ENCODE measurements at places on chromosomes 4 and X. TPM values are rescaled to one million over a fixed set of nuclear protein-coding genes. Genes with fewer than 3 reads are reported as not detected.

CLDN2 gene
- total RNA-seq, result 0.28 TPM

TMEM150C gene
- 30.0 TPM for total RNA-seq

BEX1 gene
- 295 TPM for total RNA-seq

LRCH2 gene
- 7.0 TPM for total RNA-seq

MAGEB1 gene
- total RNA-seq, result not detected

RRH gene
- 0.74 TPM for total RNA-seq

- no peaks in the 10 kb centered on the region for H3K4me1 ChIP-seq
- no peaks in the 10 kb centered on the region for H3K36me3 ChIP-seq
- H3K27me3 ChIP-seq, result no peaks in the 10 kb centered on the region
- no peak for DNase-seq
- no peak overlapping the region for H3K4me3 ChIP-seq
These were observed 240.5 kb upstream of the HS3ST1 start for GRCh38 chr4:11669156-11669555.

GRCh38 chrX:154465601-154466000, 7.5 kb downstream of the PLXNA3 start:
- no peak overlapping the region for H3K4me3 ChIP-seq
- H3K27ac ChIP-seq, result no peak overlapping the region
- DNase-seq, result no peak
- H3K4me1 ChIP-seq, result no peaks in the 10 kb centered on the region
- H3K36me3 ChIP-seq, result no peaks in the 10 kb centered on the region

DNA sequence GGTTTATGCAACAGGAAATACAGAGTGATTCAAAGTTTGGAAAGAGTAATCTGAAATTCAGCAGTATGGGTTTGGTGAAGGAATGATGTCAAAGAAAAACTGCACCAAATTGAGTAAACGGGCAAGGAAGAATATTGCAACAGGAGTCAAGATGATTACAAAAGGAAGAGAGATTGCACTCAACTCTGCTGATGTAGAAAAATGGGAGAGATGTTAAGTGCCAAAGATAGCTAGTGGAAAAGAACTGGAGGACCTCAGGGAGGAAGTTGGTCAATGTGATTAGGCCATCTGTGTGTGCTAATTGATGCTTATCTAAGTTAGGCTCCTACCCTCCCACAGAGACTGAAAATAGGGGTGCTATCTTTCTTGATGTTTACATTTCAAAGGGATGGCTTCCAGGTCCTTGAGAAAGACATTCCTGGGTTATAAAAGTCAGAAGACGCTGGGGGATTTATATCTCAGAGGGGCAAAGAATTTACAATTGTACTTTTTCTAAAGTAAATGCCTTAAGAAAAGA, 167.4 kb upstream of the FAM47A start:
- no peaks in the 10 kb centered on the region for H3K36me3 ChIP-seq
- no peaks in the 10 kb centered on the region for H3K4me1 ChIP-seq
- DNase-seq, result no peak
- no peaks in the 10 kb centered on the region for H3K27me3 ChIP-seq
- H3K27ac ChIP-seq, result no peak overlapping the region

- no peak overlapping the region for H3K27ac ChIP-seq
- H3K27me3 ChIP-seq, result no peaks in the 10 kb centered on the region
- no peaks in the 10 kb centered on the region for H3K36me3 ChIP-seq
- H3K4me3 ChIP-seq, result no peak overlapping the region
- DNase-seq, result no peak
These were observed 180.3 kb downstream of the EVC2 start for GRCh38 chr4:5528031-5528436.

DNA sequence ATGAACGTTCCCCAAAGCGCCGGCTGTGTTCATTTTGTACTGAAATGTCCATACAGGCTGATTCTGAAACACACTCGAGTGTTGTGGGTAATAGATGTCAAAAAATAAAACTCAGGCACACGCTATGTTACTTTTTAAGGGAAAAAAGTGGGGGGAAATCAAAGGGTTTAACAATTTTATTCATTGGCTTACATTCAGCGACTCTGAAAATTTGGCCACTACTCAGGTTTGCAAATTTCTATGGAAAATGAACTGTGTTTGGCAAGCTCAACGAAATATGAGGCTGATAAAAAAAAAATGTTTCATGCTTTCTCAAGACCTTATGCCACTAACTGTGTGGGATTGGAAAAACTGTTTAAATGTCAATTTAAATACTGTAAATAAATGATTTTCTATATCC, 18.5 kb downstream of the AMELX start:
- H3K4me1 ChIP-seq, result no peaks in the 10 kb centered on the region
- no peak for DNase-seq
- no peaks in the 10 kb centered on the region for H3K36me3 ChIP-seq

DNA sequence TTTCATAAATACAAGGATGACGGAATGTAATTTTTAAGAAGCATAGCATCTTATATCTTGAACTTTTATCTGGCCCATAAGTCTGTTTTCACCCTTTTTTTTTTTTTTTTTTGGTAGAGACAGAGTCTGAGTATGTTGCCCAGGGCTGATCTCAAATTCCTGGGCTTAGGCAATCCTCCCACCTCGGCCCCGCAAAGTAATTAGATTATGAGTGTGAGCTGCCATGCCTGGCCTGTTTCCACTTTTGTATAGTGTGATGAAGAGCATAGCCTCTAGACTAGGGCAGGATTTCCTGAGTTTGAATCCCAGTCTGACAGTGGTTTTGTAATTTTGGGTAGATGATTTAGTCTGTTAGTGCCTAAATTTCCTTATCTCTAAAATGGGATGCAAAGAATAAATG, 11.0 kb downstream of the STIM2 start:
- H3K36me3 ChIP-seq, result no peaks in the 10 kb centered on the region
- H3K4me1 ChIP-seq, result no peaks in the 10 kb centered on the region
- DNase-seq, result no peak
- no peaks in the 10 kb centered on the region for H3K27me3 ChIP-seq

DNA sequence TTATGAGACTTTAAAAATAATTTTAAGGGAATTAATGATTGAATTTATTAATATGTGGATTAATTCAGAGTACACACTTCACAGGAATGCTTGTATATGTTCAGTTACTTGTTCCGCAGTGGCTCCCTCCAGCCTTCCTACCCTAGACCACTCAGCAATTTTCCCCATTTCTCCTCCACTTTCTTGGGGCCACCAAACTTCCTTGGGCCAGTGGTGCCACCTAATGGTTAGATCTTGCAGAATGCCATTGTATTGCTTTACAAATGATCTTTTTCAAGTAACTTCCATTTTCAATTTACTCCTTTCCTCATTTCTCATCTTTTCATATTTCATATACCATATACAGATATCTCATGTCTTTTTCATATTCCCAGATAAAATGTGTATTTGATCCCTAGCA, 3.6 kb upstream of the RNF175 start:
- no peak overlapping the region for H3K27ac ChIP-seq
- no peak for DNase-seq
- H3K36me3 ChIP-seq, result no peaks in the 10 kb centered on the region
- no peaks in the 10 kb centered on the region for H3K4me1 ChIP-seq

GRCh38 chr4:186607490-186607889, 52.1 kb upstream of the MTNR1A start:
- no peak overlapping the region for H3K27ac ChIP-seq
- no peak overlapping the region for H3K4me3 ChIP-seq
- no peaks in the 10 kb centered on the region for H3K27me3 ChIP-seq
- no peaks in the 10 kb centered on the region for H3K4me1 ChIP-seq

DNA sequence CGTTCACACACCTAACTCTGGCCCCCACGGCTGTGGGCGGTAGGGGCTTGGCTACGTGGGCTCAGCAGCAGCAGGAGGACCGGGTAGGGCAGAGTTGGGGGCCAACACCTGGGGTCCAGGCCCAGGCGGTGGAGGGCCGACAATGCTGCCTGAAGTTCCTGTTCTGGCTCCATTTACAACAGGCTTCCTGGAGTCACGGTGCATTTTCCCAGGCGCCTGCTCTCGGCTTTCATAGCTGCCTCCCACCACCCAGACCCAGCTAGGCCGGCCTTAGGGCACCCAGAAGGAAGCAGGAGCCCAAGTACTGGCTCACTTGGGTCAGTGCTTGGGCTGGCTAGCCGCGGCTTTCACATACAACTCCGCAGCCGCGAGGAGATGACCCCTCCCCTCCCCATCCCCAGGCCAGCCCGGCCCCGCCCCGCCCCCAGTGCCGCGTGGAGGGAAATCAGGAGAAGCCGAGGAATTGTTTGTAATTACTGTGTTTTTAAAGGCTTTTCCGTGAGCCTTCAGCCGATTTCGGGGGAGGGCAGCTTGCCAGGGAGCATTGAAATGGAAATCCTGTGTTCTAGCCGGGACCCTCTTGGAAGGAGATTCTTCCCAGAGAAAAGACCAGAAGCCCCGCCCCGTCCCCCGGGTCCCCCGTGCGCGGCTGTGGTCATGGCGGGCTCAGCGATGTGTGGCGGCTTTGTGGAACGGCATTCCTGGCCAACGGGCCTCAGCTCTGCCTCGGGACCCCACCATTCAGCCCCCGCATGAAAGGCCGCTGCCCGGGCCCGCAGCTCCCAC, 28.5 kb downstream of the PJA1 start:
- no peaks in the 10 kb centered on the region for H3K36me3 ChIP-seq
- no peak for DNase-seq
- no peak overlapping the region for H3K4me3 ChIP-seq

DNA sequence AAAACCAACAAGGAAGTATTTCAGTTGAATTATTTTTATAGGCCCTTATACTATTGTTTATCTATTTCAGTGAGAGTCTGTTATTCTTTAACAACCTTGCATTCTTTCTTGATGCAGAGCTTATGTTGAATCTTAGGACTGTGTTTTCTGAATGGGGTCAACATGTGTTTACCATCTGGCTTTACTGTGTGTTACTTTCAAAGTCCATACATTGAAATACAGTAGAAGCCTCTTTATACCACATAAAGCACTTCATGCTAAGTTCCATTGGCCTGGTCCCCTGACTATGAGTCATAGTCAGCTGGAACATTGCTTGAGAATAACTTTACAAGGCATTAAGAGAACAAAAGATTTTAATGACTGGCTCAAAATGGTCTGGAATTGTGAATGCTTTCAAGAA, 152.6 kb downstream of the GASK1B start:
- H3K27me3 ChIP-seq, result no peaks in the 10 kb centered on the region
- DNase-seq, result peak; percentile 70
- no peaks in the 10 kb centered on the region for H3K4me1 ChIP-seq
- no peaks in the 10 kb centered on the region for H3K36me3 ChIP-seq
- no peak overlapping the region for H3K4me3 ChIP-seq

DNA sequence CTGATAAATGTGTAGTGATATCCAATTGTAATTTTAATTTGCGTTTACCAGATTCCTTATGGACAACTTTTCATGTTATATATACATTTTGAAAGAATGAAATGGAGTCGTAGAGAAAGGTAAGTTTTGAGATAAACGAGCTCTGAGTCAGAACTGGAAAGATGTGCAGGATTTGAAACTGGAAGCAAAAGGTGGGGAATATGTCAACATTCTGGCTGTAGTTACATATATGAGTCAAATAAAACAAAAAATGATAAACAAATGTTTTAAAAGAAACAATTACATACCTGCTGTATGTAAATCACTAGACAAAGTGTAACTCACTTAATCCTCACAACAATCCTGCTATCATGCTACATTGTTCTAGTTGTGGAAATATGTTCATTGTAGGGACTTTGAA, 84.0 kb downstream of the LPAR4 start:
- no peaks in the 10 kb centered on the region for H3K36me3 ChIP-seq
- H3K4me1 ChIP-seq, result no peaks in the 10 kb centered on the region
- no peak for DNase-seq
- H3K27me3 ChIP-seq, result no peaks in the 10 kb centered on the region
- no peak overlapping the region for H3K4me3 ChIP-seq
- no peak overlapping the region for H3K27ac ChIP-seq

GRCh38 chr4:118154649-118155048, 120.4 kb downstream of the NDST3 start:
- no peaks in the 10 kb centered on the region for H3K36me3 ChIP-seq
- no peak overlapping the region for H3K27ac ChIP-seq
- H3K27me3 ChIP-seq, result no peaks in the 10 kb centered on the region
- H3K4me3 ChIP-seq, result no peak overlapping the region
- DNase-seq, result no peak

- H3K4me1 ChIP-seq, result no peaks in the 10 kb centered on the region
- no peaks in the 10 kb centered on the region for H3K27me3 ChIP-seq
- peak within 1 kb of the TSS; percentile 95 for H3K27ac ChIP-seq
- peak within 1 kb of the TSS; percentile 83 for H3K4me3 ChIP-seq
These were observed at the start of gene PPID for GRCh38 chr4:158722917-158723793. PPID (minus strand) TSS chr4:158723396; CDS start chr4:158723288, 108 bp downstream.

DNA sequence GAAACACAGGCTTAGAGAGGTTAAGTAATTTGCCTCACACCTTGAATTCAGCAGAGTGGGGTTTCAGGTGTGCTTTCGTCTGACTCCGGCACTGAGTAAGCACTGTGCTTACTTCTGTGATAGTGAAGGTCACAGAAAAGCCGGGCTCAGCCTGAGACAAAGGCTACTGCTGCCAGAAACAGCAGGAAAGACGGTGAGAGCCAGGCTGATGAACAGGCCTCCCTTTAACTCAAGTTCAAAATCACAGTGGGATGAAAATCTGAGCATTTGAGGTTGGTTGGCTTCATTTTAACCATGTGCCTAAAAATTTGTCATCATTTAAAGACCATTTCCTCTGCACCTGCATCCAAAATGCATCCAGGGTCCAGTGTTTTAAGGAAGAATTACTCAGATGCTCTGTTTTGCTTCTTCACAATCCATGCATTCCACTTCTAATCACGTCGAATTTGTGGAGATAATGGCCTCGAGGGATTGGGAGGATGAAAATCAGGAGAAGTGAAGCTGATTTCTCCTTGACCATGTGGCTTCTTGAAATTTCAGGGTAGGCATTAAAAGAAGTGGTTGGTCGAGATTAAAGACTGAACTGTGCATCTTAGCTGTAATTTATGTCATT, 121.2 kb upstream of the LNX1 start:
- H3K27me3 ChIP-seq, result no peaks in the 10 kb centered on the region
- no peaks in the 10 kb centered on the region for H3K4me1 ChIP-seq
- no peaks in the 10 kb centered on the region for H3K36me3 ChIP-seq
- DNase-seq, result no peak
- H3K27ac ChIP-seq, result no peak overlapping the region

DNA sequence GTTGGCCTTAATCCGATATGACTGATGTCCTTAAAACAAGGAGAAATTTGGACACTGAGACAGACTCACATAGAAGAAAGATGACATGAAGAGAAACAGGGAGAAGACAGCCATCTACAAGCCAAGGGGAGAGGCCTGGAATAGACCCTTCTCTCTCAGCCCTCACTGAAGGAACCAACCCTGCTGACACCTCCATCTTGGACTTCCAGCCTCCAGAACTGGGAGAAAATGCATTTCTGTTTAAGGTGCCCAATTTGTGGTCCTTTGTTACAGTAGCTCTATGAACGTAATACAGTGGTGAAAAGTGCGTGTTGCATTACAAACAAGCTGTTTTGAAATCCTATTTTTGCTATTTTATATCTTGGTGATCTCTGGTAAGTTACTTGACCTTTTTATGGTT, 343.6 kb downstream of the ARHGAP10 start:
- no peaks in the 10 kb centered on the region for H3K4me1 ChIP-seq
- H3K27ac ChIP-seq, result no peak overlapping the region
- H3K4me3 ChIP-seq, result no peak overlapping the region
- no peaks in the 10 kb centered on the region for H3K27me3 ChIP-seq
- no peak for DNase-seq

GRCh38 chr4:150581056-150581605, 820 bp upstream of the MAB21L2 start:
- no peaks in the 10 kb centered on the region for H3K4me1 ChIP-seq
- no peaks in the 10 kb centered on the region for H3K27me3 ChIP-seq
- no peaks in the 10 kb centered on the region for H3K36me3 ChIP-seq
- H3K4me3 ChIP-seq, result no peak overlapping the region
- no peak overlapping the region for H3K27ac ChIP-seq

GRCh38 chrX:155056877-155057792, 13.8 kb downstream of the CMC4 start:
- H3K27ac ChIP-seq, result no peak overlapping the region
- DNase-seq, result peak; percentile 39
- no peaks in the 10 kb centered on the region for H3K4me1 ChIP-seq
- no peaks in the 10 kb centered on the region for H3K27me3 ChIP-seq
- H3K4me3 ChIP-seq, result no peak overlapping the region
